Iris pigment epithelial cell (primary cell): ENCODE measurements at places on chromosomes 5 and 9.

DNA sequence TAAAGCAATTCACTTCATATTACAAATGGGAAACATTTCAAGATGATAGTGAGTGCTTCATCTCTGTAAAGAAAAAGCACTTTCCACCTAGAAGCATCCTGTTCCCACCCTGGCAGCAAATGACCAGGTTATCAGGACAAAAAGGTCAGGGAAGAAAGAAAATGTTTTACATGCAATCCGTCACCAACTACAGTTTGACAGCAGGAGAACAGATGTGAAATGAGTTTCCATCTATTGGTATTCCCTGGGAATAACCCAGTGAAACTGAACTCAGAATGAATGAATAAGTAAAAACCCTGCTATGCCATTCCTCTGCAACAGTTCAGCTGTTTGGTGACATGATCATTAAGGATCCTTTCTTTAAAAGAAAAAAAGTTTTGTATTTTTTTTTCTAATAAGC is 67.6 kb downstream of the HTR1A start:
- no peak for DNase-seq

DNA sequence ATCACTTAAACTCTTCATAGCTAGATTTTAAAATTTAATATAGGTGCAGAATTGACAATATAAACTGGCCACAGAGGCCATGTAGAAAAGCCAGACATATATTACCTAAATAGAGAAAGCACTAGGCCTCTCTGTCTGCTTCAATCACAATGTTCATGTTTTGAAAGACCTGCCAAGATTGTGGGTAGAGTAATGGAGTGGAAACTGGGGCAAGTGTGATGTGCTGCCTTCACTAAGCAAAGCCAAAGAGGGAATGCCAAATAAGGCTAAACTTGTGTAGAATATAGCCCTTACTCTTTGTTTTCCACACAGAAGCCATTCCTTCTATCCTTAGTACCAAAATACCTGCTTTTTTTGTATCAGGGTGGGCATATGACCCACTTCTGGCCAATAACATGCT is 15.1 kb upstream of the ISOC1 start:
- DNase-seq: no peak

DNA sequence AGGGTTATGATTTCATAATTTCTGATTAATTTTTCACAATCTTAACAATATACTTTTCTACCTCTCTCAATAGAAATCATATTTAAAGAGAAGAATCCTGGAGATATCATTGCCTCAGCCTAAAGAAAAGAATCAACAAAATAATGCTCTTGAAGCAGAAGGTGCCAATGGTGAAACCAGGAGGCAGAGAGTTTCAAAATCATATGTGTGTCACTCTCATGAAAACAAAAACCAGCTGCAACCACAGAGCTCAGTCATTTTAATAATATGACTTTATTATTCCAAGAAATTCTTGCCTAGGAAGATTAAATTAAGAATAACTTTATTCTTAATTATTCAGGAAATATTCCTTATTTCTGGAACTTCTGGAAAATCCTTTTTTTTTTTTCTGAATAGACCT is 266.8 kb upstream of the ACTBL2 start:
- no peak for DNase-seq

DNA sequence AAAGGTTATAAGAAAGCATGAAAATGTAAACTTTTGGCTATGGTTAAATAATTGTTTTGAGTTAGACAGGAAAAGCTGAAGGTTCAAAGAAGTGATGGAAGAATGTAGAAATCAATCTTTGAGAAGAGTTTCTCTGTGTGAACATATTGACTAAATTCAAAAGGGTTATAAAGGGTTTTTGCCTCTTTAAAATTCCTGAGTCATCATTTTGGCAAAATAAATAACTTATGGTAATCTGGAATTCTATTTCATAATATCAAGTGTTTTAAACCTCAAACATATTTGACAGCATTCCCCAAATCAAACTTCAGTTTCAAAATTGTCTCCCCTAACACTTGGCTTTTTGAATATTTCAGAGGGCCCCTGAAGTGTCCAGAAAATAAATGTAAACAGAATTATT is 60.6 kb upstream of the SPINK5 start:
- DNase-seq: peak; percentile 8

DNA sequence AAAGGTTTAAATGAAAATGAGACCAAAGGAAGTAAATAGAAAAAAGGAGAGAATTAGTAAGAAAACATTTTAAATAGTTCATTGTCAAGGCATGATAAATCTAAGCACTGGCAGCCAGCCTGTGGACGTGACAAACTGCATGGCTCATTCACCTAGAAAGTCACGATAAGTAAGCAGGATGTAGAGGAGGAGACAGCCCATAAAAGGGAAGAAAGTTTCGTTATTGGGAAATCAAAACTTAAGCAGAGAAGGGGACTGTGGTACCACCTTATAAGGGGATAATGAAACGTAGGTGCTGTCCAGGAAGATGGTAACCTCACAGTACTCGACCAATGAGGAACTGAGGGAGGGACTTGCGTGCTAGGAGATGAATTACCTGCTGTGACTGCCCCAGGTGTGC is 494.5 kb upstream of the GRAMD2B start:
- no peak for DNase-seq

DNA sequence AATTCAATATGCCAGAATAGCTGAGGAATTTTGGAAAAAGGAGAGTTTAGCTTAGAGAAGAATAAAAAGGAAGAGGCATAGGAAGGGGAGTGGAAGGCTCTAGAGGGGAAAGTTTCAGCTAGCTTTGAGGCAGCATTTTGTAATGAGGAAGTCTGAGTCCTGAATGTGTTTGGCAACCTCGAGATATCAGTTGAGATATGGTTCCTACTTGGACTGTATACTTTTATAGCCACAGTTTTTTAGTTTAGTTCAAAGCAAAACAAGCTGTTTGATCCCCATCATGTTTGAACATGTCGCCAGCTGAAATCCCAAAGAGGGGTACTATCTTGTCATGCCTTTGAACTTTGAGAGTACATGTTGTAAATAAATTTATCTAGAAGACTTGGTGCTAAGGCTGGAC is 559.0 kb upstream of the FTMT start:
- no peak for DNase-seq

- peak; percentile 31 for DNase-seq
Measured at GRCh38 chr9:86907346-86907745, 40.0 kb downstream of the GAS1 start.

GRCh38 chr5:106106384-106106783 is 1564.4 kb downstream of the EFNA5 start:
- DNase-seq: peak; percentile 22

- peak; percentile 47 for DNase-seq
Measured at GRCh38 chr5:113246361-113246870, 188.4 kb downstream of the TSSK1B start.

- no peak for DNase-seq
Measured at GRCh38 chr9:89675058-89675742, 70.4 kb downstream of the GADD45G start.

GRCh38 chr9:71638627-71639026 is 129.7 kb downstream of the CEMIP2 start:
- no peak for DNase-seq

- no peak for DNase-seq
Measured at GRCh38 chr9:93035821-93036351, 22.6 kb upstream of the SUSD3 start.

DNA sequence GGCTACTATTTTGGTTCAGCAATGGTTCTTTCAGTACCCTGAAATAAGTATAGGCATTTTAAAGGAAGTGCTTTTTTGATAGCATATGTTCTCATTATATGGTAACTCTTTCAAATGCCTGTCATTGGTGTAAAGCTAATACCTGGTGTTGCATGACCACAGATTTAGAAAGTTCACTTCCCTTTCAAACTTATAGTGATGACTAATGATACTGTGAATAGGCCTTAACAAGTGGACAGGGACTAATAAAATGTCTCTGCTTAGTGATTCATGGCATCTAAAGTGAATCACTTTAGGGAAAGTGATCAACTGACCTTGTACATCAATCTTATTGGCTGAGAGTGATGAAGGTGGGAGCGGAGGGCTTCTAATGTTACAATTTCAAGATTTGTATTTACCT is 21.6 kb downstream of the MRPL22 start:
- peak; percentile 75 for DNase-seq

DNA sequence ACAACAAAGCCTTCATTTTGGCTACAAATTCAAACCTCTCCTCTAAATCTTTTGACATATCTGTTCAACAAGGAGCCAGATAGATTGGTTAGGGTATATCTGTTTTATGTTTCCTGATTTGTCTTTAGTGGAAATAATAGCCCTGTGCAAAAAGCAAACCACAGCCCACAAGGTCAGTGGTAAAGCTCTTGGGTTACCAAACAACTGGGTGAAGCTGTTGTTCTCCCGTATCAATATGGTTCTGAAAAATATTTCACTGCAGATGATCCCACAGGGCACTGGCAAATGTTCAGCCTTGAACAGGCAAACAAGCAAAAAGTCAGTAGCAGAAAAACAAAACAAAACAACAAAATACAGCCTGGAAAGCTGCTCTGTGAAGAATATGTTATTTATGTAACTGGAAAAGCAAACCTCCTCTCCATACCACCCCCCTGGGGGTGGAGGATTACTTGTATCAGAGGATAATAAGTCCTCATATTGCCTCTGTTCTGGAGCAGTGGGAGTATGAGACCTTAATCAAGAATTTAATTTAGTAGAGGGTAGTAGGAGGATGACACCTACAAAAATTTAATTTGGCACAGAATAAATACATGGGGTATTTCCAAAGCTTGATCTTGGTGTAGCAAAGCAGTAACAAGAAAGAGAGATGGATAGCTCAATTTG is 20.8 kb upstream of the PTBP3 start:
- no peak for DNase-seq

GRCh38 chr9:103364753-103365152 is 369.6 kb downstream of the CYLC2 start:
- DNase-seq: peak; percentile 96

DNA sequence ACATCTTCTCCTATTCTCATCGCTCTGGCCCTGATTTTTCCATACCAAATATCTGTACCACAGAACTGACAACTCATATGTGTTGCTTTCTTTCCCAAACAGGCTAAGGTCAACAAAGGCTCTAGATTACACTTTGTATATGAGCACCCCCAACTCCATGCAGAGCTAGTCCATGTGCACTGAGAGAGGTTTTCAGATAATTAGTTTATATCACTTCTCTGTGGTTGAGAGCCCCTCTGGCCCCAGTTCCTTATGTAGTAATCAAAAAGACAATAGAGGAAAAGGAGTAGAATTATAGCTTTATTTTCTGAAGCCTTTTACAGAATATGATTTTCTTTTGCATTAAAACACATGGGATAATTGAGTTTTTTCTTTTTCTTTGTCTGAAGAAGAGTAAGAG is 120.0 kb downstream of the TRIO start:
- DNase-seq: no peak

DNA sequence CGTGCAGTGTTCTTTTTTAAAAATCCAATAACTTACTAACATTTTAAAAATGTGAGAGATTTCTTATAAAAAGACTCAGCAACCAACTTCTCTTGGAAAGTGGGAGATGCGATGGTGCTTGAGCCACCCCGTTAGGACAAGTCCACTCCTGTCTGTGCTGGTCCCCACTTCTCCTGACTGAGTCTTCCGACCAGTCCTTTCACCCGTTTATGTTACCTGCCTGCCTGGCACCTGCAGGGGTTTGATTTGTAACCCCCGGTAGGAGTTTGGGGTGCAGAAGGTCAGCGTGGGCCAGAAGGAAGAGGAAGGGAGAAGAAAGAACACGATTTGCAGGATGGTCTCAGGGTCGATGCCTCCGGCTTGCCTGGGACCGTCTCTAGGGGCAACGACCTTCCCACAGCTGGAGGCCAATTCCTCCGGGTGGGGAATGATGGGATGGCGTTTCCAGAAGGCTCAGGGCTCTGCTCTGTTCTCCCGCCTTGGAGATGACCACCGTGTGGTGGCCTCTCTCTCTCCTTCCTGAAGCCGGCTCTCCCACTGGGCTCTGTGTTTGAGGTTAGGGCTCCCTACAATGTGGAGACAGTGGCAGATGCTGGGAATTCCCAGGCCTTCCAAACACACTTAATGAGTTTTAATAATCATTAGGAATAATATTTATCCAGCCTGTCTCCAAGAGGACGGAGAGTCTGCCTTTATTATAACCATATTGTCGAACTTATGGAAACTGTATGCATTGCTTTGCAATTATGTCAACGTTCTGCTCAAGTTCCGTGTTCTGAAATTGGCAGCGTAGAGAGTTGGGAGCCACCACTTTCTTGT is 14.8 kb downstream of the COL27A1 start:
- DNase-seq: no peak

GRCh38 chr9:129962451-129962864 is 80.5 kb downstream of the FNBP1 start:
- no peak for DNase-seq

DNA sequence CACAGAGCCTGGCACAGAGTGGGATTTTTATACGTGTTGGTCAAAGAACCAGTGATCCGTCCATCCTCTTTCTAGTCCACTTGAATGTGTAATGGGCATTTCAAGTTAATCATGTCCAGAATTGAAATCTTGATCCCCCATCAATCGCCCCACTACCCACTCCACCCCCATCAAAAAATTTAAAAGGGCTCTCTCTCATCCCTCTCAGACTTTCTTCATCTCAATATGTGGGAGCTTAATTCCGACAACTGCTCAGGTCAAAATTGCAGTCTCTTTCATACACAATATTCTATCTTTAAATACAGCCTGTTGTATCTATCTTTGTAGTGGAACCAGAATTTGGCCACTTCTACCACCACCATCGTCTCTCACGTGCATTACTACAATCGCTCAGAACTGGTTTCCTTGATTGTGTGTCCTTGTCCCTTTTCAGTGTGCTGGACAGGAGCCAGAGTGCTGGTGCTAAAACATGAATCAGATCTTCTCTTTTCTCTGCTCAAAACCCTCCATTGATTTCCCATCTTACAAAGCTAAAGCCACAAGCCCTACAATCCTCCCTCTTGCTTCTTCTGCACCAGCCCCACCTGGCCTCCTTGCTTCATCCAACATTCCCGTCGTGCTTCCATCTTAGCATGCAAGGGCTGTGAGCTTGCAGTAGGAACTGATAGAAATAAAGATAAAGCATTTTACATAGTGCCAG is 786 bp upstream of the KIF3A start:
- no peak for DNase-seq

- DNase-seq: no peak
Measured at GRCh38 chr5:137630972-137631370, 104.9 kb downstream of the KLHL3 start.

GRCh38 chr5:58231041-58231440 is 228.8 kb downstream of the PLK2 start:
- peak; percentile 20 for DNase-seq

GRCh38 chr9:91302831-91303230 is 58.9 kb downstream of the AUH start:
- DNase-seq: peak; percentile 89

DNA sequence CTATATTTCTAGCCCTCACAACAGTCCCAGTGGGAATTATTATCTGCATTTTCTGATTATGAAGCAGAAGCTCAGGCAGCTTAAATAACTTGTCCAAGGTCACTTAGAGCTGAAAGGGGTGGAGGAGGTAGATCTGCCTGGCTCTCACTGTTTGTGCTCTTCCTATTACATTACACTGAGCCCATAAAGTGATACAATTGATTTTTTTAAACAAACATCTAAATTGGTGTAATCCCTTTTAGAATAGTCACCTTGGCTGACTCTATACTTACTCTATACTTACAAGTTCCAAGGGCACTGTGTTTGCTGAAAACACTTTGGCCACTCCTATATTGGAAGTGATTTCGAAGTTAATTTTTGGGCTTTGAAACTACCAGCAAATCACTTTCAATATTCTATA is 144.7 kb downstream of the APBA1 start:
- DNase-seq: no peak

GRCh38 chr9:130707225-130707976 is 13.8 kb downstream of the EXOSC2 start:
- DNase-seq: peak; percentile 58

- DNase-seq: no peak
Measured at GRCh38 chr5:94481059-94481458, 137.3 kb downstream of the KIAA0825 start.
